Spinal cord (tissue), 10 donors: ENCODE measurements at places on chromosomes 6 and 20. TPM values are rescaled to one million over a fixed set of nuclear protein-coding genes. Genes with fewer than 3 reads are reported as not detected.

Gene TGM2
- total RNA-seq = 63.3 TPM

Gene YIPF3
- 106 TPM for total RNA-seq

Gene CLPSL2
- not detected for total RNA-seq

Gene CST1
- 2.1 TPM for total RNA-seq

Gene AIF1
- total RNA-seq = 35.5 TPM

Gene BEND6
- 99.9 TPM for total RNA-seq

Gene DYNLT2
- total RNA-seq = 4.7 TPM

Gene LPA
- 1.2 TPM for total RNA-seq

Gene PDYN
- total RNA-seq = 11.0 TPM

Gene OSTM1
- total RNA-seq = 52.0 TPM

Gene NRSN1
- total RNA-seq = 3.2 TPM

Gene SAMD3
- total RNA-seq = 3.5 TPM

Gene COL21A1
- 51.7 TPM for total RNA-seq

Gene HLA-DOA
- 4.6 TPM for total RNA-seq

Gene ZSCAN23
- 9.1 TPM for total RNA-seq

Gene EFCAB8
- 0.22 TPM for total RNA-seq

Gene DUSP15
- total RNA-seq = 7.8 TPM

Gene LCA5
- 14.7 TPM for total RNA-seq

Gene SPEF1
- 2.8 TPM for total RNA-seq

Gene SLC24A3
- total RNA-seq = 30.7 TPM

Gene PRRT1
- total RNA-seq = 0.89 TPM

Gene C2
- 8.4 TPM for total RNA-seq

Gene PPP1R14C
- total RNA-seq = 19.4 TPM

Gene FERMT1
- total RNA-seq = 5.2 TPM

Gene SLC17A2
- not detected for total RNA-seq

Gene FNDC1
- total RNA-seq = 29.2 TPM

Gene NNAT
- total RNA-seq = 1,965 TPM

Gene ERVFRD-1
- total RNA-seq = 0.06 TPM
